ENCODE measurements at places on chromosomes 12 and 14.

- no peak for DNase-seq
Measured at GRCh38 chr12:33012226-33012625, 115.6 kb upstream of the PKP2 start.

DNA sequence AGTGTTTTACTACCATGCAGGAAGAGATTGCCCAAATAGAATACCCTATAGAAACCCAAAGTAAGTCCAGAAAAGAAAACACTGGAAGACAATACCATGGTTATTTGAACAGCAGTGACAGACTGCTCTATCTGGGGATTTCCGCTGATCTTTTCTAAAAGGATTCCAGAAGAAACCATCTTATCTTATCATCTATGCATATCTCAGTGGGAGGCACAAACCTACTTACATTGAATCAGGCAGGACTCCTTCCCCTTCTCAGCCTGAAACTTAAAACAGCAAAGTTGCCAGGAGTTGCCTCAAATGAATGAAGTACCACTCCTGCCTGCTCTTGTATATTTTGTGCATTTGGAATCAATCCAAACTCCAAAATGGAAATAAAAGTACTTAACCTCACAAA lies 56.7 kb upstream of the NR2C1 start:
- no peak for DNase-seq

GRCh38 chr12:49959685-49960473 lies 1.8 kb upstream of the AQP5 start:
- DNase-seq: no peak

DNA sequence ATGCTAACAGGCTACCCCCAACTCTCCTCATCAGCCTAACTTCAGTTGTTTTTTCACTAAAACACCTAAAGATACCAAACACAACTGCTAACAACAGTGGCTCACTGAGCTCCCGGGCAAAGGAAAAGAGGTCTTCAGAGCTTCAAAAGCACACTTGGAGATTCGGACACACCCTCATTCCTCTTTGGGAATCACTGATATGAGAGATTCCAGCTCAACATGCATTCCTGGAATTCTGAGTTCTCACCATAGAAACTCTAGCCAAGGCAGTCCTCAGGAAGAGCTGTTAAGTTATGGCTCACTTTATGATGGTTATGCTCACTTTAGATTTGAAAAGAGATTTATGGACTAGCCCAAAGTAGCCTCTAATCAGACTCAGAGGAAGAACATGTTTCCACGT lies 40.1 kb downstream of the STXBP6 start:
- DNase-seq: no peak

- DNase-seq: no peak
Measured at GRCh38 chr14:93132472-93133065, 16.8 kb upstream of the ITPK1 start.

GRCh38 chr12:26749781-26750180 lies 83.2 kb downstream of the ITPR2 start:
- no peak for DNase-seq

- DNase-seq: no peak
Measured at GRCh38 chr14:65098586-65098985, 3.7 kb downstream of the MAX start.

Data from Panc1 (cell line).